ENCODE measurements at places on chromosomes 1 and 21.

DNA sequence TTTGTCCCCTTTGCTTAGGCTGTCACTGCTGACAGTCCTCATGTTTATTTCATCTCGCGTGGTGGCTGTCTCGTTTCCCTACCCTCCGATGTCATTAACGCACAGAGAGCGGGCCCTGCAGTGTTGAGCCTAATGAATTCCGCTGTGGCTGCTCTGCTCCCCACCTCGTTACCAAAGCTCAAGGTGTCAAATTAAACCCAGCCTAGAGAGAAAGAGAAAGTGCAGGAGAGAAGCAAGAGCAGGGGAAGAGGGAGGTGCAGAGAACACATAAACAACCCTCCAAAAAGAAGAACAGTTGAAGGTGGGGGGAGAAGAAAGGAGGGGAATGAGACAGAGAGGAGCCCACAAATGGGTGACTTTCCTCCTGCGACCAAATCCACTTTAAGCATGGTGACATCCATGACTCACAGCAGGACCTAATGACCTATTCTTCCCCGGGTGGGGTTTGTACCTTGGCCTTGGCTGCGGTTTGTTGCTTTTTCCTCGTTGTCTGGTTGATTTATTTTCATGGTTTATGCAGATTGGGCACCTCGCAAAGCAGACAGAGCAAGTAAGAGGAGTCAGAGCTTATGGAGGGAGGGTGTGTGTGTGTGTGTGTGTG lies 92.5 kb downstream of the PBX1 start:
- no peak for DNase-seq

DNA sequence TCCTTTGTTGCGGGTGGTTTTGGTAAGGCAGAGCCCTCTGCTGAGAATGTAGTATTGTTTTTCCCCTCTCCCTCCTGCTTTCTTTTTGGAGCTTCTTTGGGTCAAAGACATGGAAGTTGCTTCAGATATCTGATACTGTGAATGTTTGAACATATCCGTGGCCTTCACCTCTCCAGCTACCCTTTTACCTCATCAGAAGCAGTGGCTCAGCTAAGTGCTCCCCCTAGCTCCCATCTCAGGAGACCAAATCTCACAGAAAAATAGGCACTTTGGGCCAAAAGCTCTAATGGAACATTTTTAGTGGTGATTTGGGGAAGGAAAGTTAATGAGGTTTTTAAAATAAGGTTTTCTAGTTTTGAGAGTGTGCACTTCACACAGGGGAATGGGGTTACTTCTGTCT lies 6.3 kb downstream of the TMEM200B start:
- DNase-seq, result no peak

GRCh38 chr1:86862920-86863319 lies 51.0 kb downstream of the SELENOF start:
- DNase-seq, result no peak

GRCh38 chr21:20302084-20302483 lies 696.1 kb upstream of the NCAM2 start:
- DNase-seq, result no peak

- DNase-seq, result no peak
These were observed 202.0 kb downstream of the AJAP1 start for GRCh38 chr1:4856396-4856795.

DNA sequence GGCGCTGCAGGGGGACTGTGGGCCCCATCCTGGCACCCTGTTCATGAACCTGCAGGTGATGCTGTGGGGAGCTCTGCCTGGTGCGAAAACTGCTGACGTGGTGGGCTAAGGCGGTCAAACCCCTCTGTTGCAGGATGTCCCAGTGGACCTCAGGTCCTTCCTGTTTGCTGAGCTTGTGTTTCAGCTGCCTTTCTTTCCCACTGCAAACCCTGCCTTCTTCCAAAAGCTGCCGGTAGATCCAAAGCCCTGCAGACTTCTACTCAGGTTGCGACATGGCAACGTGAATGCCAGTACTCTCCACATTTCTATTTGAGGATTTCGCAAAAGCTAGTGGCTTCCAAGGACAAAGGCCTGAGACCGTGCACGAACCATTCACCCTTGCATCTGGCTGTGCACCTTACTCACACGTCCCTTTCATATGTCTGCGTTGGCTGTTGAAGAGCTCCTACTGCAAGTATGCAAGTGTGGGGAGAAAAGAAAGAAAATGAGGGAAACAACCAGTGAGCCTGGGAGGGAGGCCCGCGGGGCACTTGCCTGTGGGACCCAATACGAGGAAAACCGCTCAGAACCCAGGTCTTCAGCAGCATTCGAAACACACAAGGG lies 6.2 kb upstream of the RRP1 start:
- DNase-seq, result no peak

Measured in suppressor macrophage treated with lipopolysaccharide for 4 hours (primary cell).